ENCODE measurements at places on chromosomes 1 and 21.

- no peak overlapping the region for H3K27ac ChIP-seq
- no peak for DNase-seq
Observed at GRCh38 chr1:167893798-167894197, 20.1 kb downstream of the ADCY10 start.

DNA sequence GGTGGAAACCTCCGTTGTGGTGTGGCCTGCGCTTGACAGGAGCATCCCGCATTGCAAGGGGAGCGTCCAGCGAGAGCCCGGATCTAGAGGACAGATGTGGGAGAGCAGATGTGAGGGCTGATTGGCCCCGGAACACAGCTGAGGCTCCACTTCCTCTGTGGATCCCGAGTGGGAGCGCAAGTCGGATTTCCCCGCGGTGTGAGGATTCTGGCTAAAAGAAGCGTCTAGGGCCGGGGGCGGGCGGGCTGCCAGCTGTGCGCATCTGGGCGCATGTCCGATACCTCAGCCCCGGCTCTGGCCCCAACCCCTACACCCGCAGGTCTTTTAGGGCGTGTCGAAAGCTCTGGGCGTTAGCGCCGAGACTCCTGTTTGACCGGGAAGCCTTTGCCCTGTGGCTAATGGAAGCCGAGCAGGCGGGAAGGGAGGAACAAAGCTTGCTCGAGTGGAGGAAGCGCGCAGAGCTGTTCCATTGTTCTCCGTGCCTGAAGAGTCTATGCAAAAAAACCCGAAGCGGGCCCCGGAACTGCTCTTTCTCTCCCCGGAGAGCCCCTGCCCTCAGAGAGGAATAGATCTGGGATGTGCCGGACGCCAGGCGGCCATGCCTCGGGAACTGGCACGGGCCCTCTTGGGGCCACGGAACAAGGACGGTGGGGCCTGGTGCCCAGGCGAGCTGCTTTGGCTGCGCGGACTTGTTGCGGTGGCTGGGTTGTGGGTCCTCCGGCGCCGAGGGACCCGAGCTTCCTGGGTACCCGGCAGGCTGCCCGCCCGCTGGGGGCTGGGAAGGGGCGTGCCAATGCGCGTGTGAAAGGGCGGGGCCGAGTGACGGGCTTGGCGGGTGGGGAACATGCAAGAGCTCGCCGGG lies 111.1 kb downstream of the NAV1 start:
- peaks cover 14% of the 10 kb centered on the region for H3K4me1 ChIP-seq
- no peaks in the 10 kb centered on the region for H3K36me3 ChIP-seq
- peak overlapping the region; percentile 73 for H3K4me3 ChIP-seq
- H3K27me3 ChIP-seq, result no peaks in the 10 kb centered on the region
- no peak overlapping the region for H3K27ac ChIP-seq
- DNase-seq, result no peak

DNA sequence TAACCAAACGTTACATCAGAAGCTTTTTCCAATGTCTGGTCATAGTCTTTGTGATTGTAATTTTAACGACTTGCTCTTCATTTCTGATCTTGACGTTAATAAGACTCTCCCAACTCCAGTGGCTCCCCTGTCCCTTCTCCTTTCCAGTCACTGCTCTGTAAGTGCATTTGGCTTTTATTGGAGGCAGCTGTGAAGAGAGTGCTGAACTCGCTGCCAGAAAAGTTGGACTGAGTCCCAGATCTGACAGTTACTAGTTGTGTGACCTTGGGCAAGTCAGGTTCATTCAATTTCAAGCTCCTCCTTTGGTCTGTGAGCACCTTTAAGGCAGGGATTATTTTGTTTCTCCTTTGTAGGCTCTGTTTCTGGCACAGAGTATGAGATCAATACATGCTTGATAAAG lies 109.6 kb upstream of the TSPAN2 start:
- H3K27me3 ChIP-seq, result no peaks in the 10 kb centered on the region
- no peak for DNase-seq
- no peak overlapping the region for H3K4me3 ChIP-seq

DNA sequence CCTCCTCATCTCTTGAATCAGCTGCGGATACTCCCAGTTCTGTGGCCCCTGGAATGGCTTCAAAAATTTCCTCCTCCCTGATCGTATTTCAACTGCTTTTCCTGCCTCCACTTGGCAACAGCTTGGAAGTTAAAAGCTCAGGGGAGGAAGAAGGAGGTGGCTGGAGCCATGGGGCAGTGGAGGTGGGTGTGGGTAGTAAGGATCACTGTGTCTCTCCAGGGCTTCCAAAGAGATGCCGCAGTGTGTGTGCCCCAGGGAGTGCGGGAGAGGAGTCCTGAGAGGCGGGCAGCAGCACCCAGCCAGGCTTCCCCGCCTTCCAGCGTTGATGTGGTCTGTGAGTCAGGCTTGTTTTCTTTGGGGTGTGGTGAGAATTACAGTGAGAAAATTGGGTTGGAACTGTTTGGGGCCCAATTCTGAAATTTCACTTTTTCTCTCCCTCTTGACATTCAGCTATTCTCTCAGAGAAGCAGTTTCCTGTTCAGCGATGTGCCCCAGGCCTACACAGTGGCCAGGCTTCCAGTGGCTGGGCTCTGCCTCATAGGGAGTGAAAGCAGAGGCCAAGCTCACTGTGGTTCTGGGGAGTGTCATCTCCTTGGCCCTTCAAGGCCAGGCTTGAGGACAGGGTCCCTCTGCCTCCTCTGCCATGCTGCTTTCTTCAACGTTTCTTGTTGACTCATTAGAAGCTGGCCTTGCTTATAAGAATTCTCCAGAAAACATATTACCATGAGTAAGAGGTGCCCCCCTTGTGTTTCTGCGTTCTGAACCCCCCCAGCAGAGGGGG lies 69.0 kb downstream of the PGM1 start:
- no peak for DNase-seq
- H3K27ac ChIP-seq, result no peak overlapping the region
- H3K27me3 ChIP-seq, result no peaks in the 10 kb centered on the region
- peaks cover 1% of the 10 kb centered on the region for H3K4me1 ChIP-seq
- no peak overlapping the region for H3K4me3 ChIP-seq

GRCh38 chr1:93993731-93994130 lies 84.5 kb upstream of the GCLM start:
- H3K4me3 ChIP-seq, result no peak overlapping the region
- H3K27me3 ChIP-seq, result no peaks in the 10 kb centered on the region
- no peak overlapping the region for H3K27ac ChIP-seq
- no peaks in the 10 kb centered on the region for H3K4me1 ChIP-seq
- no peak for DNase-seq

DNA sequence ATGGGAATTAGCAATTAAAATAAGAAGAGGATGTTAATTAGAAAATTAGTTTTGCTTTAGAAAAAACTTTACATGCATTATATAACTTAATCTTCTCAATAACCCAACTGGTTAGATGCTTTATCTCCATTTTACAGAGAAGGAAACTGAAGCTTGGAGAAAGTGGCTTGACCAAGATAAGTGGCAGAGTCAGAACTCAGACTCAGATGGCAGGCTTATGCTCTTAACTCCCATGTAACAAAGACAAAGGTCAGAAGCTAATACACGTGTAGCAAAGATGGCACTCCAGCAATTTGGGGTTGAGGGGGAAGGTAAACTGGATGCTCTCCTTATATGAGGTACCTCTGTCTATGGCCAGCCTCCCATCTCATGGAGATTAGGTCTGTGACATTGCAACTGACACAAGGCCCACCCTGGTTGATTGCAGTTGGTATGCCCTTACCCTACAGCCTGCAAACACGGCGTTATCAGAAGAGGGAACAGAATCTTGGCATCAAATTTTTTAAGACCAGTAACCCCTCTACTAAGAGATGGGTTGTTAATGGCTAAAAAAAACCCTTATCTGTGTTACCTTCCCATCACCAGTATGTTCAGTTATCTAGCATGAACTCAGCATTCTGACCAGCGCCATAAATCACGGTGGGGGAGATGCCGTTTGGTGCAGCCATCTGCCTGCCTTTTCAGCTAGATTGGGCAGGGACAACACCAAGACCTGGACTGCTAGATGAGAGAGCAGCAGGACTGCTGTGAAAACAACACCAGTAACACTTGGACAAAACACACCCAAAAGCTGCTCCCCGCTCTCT lies 97.0 kb downstream of the UBR4 start:
- no peak overlapping the region for H3K27ac ChIP-seq
- H3K36me3 ChIP-seq, result peaks cover 67% of the 10 kb centered on the region
- H3K4me3 ChIP-seq, result no peak overlapping the region
- H3K4me1 ChIP-seq, result no peaks in the 10 kb centered on the region
- no peak for DNase-seq
- H3K27me3 ChIP-seq, result no peaks in the 10 kb centered on the region

DNA sequence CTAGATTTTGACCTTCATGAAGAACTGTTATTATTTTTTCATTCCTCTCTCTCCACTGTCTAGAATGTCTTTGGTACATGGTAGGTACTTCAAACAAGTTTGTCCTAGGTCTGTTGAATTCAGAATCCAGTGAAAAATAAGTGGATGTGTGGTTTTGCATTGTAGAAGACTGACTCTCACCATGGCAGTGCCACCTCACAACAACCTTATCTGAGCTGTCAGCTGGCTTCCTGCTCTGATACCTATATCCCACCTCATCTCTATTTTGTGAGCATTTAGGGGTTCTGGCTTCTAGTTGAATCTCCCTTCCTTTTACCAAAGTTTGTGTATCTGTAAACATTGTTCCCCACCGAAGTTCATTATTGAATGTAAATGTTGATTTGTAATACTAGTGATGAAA lies 9.1 kb downstream of the SWT1 start:
- H3K27ac ChIP-seq, result no peak overlapping the region
- H3K4me1 ChIP-seq, result no peaks in the 10 kb centered on the region
- no peak for DNase-seq
- H3K36me3 ChIP-seq, result no peaks in the 10 kb centered on the region
- no peak overlapping the region for H3K4me3 ChIP-seq
- no peaks in the 10 kb centered on the region for H3K27me3 ChIP-seq

- no peaks in the 10 kb centered on the region for H3K36me3 ChIP-seq
- H3K4me3 ChIP-seq, result no peak overlapping the region
- H3K27me3 ChIP-seq, result no peaks in the 10 kb centered on the region
- no peak overlapping the region for H3K27ac ChIP-seq
- peaks cover 1% of the 10 kb centered on the region for H3K4me1 ChIP-seq
Observed at GRCh38 chr1:182331387-182331786, 60.2 kb downstream of the GLUL start.

DNA sequence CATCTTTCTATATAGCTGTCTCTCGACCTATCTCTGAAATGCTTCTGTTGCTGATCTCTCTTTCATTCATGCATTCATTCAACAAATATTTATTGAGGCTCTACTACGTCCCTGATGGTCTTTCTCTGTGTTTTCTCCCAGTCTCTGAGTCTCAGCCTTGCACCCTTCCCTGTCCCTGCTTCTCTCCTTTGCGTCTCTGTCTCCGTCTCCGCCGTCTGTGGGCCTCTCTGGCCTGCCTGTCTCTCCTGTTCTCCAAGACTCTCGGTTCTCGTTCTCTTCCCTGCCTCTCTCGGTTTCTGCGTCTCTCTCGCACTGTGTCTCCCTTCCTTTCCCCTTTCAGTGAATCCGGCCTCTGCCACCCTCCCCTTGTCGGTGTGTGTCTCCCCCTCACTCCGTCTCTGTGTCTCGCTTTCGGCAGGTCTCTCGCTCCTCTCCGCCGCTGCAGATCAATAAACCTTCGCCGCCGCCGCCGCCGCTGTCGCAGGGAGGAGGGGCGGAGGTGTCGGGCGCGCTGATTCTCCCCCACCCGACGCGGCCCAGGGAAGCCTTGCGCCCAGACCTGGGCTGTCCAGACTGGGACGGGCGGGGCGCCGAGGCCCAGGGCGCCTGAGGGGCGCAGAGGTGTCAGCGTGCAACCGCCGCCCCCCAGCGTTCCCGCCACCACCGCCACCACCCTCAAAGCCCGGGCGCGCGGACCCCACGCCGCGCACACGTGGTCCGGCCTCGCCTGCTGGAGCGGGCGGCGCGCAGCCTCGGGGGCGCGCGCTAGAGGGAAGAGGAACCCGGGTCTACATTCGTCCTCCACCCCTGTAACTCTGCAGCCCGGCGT lies 3.0 kb downstream of the EFNA3 start:
- DNase-seq, result no peak
- H3K27ac ChIP-seq, result no peak overlapping the region
- H3K4me1 ChIP-seq, result peaks cover 6% of the 10 kb centered on the region
- H3K4me3 ChIP-seq, result peak overlapping the region; percentile 5

DNA sequence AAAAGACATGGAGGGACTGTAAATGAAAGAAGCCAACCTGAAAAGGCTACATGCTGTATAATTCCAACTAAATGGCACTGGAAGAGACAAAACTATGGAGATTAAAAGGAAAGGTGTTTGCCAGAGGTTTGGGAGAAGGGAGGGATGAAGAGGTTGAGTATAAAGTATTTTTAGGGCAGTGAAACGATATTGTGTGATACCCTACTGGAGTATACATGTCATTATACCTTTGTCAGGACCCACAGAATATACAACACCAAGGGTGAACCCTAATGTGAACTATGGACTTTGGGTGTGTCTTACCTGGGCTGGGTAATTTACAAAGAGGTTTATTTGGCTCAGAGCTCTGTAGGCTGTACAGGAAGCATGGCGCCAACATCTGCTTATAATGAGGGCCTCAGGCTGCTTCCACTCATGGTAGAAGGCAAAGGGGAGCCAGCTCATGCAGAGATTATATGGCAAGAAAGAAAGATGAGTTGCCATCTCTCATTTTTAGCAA lies 73.4 kb downstream of the CD2 start:
- H3K27ac ChIP-seq, result no peak overlapping the region
- H3K36me3 ChIP-seq, result no peaks in the 10 kb centered on the region
- H3K27me3 ChIP-seq, result no peaks in the 10 kb centered on the region

GRCh38 chr1:182248721-182249120 lies 142.9 kb downstream of the GLUL start:
- no peak for DNase-seq
- H3K27me3 ChIP-seq, result no peaks in the 10 kb centered on the region
- no peaks in the 10 kb centered on the region for H3K36me3 ChIP-seq
- no peaks in the 10 kb centered on the region for H3K4me1 ChIP-seq
- H3K27ac ChIP-seq, result no peak overlapping the region

GRCh38 chr1:214702556-214702955 lies 99.6 kb downstream of the CENPF start:
- no peaks in the 10 kb centered on the region for H3K4me1 ChIP-seq
- H3K4me3 ChIP-seq, result no peak overlapping the region
- no peak for DNase-seq
- H3K27ac ChIP-seq, result no peak overlapping the region

DNA sequence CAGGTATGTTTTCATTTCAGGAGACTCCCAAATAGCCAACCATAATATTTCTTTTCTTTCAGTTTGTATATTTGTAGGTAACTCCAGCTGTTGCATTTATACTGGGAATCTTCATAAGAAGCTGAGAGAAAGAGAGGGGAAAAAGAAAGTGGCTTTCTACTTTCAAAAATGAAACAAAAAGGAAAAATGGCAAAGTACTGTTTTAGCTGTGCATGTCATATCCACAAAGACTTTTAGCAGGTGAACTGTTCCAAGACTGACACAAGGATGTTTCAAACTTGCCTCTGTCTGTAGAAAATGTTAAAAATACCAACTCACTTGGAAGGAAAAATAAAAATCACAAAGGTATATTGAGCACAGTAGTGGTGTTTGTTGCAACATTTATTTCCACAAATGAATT lies 41.9 kb upstream of the CACYBP start:
- H3K27ac ChIP-seq, result no peak overlapping the region
- no peak overlapping the region for H3K4me3 ChIP-seq
- DNase-seq, result no peak
- no peaks in the 10 kb centered on the region for H3K27me3 ChIP-seq
